ENCODE measurements at places on chromosomes 5 and 9.

- DNase-seq, result peak; percentile 17
Observed at GRCh38 chr9:70553707-70554673, 139.5 kb upstream of the KLF9 start.

GRCh38 chr9:106830527-106831150, 32.3 kb upstream of the ZNF462 start:
- DNase-seq, result no peak

DNA sequence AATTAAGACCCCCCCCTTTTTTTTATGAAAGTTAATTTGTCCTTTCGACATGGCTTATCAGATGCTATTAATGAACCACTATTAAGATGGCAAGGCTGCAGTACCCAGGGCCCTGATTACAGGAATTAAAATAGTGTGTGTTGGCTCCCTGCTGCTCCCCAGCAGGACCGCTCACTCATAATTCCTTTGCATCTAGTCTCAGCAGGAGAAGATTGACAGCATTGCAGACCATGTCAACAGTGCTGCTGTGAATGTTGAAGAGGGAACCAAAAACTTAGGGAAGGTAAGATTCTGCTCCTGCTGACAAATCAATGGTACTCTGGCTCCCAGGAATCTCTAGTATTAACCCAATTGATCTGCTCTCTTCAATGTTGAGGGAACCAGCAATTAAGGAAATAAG, 61.0 kb downstream of the STX17 start:
- DNase-seq, result no peak

- no peak for DNase-seq
Observed at GRCh38 chr9:126325821-126326220, 808 bp upstream of the MVB12B start.

GRCh38 chr5:120610145-120610544, 146.0 kb downstream of the PRR16 start:
- DNase-seq, result no peak

DNA sequence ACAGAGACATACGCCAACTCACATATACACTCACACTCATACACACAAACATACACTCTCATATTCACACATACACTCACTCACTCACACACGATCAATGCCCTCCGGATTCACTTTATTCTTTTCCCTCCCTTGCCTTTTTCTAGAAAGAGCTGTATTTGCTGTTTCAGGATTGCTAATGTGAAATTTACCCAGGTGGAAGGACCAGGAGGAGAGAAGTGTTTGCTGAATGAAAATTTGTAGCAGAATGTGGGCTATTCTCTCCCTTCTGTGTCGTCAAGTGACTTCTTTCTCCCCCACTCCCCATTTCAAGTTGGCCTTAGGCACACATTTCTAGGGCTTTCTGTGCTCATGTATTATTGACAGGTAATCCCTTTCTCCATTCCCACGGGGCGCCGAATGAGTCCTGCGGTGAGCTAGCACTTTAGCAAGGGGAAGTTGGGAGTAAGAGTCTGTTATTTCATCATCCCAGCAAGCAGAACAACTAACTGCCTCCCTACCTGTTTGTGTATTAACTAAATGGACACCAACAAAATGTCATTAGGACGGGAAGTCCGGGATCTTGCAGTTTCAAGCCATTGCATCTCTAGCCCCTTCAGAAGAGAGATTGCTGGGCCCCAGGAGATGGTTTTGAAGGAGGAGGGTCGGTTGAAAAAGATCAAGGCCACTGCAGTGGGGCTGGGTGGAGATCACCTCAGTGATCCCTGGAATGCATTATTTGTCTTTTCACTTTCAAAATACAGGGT, 97.1 kb upstream of the TAF11L2 start:
- no peak for DNase-seq

DNA sequence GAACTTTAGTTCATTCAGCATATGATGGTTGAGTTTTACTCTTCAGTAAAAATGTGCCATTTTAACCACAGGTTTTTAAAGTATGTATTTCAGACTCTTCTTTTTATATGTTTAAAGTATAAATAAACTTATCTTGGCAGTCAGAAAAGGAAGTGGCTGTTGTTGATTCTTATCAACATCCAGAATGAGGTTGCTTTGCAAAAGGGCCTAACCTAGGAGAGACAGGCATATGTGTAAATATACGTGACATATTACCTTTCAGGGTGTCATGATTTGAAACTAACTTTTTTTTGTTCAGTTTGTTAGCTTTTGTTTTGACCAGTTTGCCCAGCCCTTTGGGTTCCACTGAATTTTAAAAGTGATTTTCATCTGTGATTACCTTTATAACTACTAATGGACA, 7.4 kb downstream of the SMARCA2 start:
- DNase-seq, result no peak

- DNase-seq, result no peak
Observed at GRCh38 chr9:114244570-114244969, 78.3 kb upstream of the ORM1 start.

DNA sequence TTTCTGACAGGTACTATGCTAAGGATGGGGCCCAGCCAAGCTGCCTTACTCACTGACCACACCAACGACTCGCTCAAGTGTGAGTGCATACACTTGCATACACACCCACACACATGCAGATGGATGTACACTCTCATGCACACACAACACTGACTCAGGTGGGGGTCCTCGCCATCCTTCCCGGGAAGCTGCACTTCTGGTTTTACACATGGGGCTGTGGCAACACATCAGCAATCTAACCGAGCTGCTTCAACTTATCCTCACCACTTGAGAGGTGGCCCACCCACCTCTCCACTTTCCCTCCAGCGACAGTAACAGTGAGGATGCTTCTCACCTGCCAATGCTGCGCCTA, 67.2 kb upstream of the SLC25A51 start:
- no peak for DNase-seq

DNA sequence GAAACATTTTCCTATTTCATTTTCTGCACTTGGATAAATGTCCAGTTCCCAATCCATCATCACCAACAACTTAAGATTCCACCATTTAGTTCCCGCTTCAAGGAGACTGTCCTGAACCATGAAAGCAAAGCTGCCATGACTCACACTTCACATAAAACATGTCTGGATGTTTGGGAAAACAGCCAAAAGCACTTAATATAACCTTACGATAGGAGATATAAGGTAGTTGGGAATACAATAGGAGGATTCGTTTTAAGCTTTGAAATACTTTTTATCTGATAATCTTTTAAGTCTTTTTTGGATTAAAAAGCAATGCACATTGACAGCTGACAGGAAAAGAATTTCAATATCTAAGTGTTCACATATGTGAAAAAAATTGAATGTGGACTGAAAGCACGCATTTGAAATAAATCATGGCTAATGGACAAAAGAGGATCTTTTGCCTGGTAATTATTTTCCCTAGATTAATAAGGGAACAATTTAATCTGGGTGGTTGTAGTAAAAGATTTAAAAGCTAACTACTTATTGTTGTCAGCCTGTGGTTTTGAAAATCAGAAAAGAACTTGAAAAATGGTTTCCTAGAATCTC, 17.3 kb upstream of the TGFBI start:
- no peak for DNase-seq

GRCh38 chr5:94223235-94223634, 395.2 kb downstream of the KIAA0825 start:
- no peak for DNase-seq

GRCh38 chr9:130296783-130297055, 31.2 kb downstream of the HMCN2 start:
- no peak for DNase-seq

DNA sequence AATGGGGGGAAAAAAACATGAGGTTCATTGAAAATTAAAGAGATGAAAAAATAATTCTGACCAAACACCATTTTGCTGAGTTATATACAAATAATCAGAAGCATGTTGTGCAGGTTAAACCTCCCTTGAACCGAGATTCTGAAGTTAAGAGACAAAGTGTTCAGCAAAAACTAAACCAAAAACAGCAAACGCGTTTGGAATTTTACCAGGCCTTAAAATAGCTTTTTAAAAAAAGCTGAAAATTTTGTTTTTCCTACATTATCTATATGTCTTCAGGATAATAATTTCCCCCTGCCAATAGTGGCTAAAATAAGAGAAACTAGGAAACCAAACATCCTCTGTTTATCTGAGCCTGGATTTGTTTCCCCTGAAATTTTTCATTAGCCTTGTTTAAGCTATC, 191.7 kb upstream of the DAPK1 start:
- no peak for DNase-seq

- peak; percentile 49 for DNase-seq
Observed at GRCh38 chr5:80255431-80255810, 427 bp downstream of the SERINC5 start.

DNA sequence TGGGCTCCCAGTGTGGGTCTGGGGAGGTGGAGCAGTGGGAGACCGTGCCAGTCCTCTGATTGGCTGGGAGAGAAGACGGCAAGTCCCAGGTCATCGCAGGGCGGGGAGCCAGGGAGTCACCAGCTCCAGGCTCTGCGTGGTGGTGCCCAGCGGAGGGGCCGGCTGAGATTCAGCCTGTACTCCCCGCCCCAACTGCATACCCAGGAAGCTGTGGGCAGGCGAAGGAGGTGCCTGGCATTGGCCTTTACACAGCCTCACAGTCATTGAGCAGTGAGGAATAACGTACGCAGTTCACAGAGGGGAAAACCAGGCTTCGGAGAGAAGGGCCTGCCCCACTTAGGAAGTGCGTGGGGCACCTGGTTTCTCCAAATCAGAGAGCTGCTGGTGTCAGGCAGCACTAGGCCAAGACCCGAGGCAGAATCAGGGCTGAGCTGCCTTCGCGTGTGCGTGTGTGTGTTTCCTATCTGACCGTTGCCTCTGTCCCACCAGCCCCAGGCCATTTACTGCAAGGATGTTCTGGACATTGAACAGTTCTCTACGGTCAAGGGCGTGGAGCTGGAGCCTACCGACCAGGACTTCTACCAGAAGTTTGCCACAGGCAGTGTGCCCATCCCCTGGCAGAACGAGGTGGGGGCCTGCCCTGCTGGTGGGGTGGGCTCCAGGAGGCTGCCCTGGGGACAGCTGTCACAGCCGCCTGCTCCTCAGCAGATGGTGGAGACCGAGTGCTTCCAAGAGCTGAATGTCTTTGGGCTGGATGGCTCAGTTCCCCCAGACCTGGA, 6.2 kb upstream of the PRR7 start:
- no peak for DNase-seq

GRCh38 chr5:132046880-132047299, 13.6 kb upstream of the IL3 start:
- no peak for DNase-seq

- no peak for DNase-seq
Observed at GRCh38 chr5:29261213-29261612, 1932.3 kb upstream of the CDH6 start.

GRCh38 chr9:505741-506059, 291.0 kb downstream of the DOCK8 start:
- no peak for DNase-seq

DNA sequence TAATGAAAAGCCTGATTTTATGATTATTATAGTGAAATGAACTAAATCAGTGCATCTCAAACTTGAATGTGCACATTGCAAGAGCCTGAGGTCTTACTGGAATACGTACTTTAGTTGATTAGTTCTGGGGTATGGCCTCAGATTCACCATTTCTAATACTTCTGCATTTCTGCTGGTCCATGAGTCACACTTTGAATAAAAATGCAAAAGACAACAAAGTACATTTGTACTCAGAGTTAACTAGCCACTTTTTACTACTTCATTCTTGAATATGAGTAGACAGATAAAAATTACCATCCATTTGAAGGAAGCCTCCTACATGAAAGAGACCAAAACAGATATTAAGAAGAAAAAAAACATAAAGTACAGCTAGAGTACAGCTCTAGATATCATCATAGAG, 27.1 kb upstream of the PRR16 start:
- no peak for DNase-seq

GRCh38 chr5:119031011-119031886, 39.6 kb upstream of the DMXL1 start:
- no peak for DNase-seq

GRCh38 chr5:159098603-159099436, 896 bp downstream of the EBF1 start:
- peak; percentile 53 for DNase-seq

DNA sequence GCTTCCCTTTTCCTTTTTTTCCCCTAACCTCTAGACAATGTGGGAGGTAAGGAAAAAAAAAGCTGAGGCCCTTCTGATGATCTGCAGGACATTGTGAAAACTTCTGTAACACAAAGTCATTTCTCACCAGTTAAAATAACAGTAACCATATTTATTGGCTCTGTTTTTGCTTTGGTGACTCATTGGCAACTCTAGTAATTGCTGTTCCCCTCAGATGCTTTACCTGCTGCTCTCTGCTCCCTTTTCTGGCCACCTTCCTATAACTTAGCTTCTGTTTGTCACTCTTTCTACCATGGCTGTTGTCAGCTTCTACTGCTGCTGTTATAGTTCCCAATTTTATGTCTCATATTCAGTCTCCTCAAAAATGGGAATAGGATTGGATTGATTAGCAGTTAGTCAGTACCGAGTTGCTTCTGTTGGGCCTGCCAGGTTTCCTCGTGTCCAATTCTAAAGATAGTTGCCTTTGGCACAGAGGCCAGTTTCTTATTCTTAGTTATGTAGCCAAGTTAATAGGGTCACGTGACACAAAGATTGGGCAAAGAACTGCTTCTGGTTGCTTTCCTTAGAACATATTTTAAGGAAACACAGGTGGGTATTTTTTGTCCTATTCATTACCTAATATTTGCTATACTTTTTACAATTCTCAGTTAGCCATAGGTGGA, 16.8 kb downstream of the SCAMP1 start:
- DNase-seq, result no peak

DNA sequence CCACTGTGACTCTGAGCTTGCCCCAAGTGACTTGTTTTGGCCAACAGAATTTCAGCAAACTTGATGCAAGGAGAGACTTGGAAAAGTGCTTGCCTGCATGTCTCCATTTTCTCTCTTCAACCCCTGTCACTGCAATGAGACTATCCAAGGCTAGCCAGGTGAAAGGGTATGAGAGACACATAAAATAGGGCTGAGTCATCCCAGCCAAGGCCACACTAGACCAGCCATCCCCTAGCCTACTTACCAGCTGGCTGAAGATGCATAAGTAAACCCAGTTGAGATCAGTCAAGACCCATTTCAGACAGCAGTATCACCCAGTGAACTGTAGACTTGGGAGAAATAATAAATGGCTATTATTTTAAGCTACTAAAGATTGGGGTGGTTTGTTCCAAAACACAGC, 52.9 kb upstream of the VLDLR start:
- DNase-seq, result no peak

DNA sequence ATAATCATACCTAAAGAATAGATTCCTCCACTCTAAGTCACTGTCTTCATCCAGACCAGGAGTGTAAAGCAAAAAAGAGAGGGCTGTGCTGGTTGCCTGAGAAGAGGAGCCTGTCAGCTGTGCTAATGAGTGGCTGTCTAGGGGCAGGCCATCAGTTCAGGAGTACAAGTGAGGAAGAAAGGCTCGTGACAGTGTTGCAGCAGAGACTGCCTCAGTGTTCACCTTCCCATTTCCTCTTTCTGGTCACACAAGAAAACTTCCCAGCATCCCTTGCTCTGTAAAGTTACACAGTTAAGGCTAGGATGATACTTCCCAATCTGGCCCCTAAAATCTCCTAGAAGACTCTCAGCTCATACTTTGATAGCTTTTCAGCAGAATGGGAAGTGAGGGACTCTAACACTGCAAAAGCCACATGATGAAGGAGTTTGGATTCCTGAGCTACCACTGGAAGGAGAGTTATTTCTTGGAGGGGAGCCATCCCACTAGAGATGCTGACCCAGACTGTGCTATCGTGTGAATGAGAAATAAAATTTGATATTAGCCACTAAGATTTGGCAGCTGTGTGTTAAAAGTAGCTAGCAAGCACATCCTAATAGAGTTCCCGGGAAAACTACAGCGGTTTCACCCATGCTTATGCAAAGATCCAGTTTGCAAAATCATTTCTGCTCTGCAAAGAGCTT, 67.1 kb downstream of the ADAMTS12 start:
- no peak for DNase-seq

GRCh38 chr5:72079288-72079687, 28.0 kb upstream of the MAP1B start:
- no peak for DNase-seq

- DNase-seq, result no peak
Observed at GRCh38 chr5:87777877-87778276, 365.1 kb upstream of the CCNH start.
